Cardiac fibroblast (primary cell): ENCODE measurements at places on chromosomes 7 and 10.

DNA sequence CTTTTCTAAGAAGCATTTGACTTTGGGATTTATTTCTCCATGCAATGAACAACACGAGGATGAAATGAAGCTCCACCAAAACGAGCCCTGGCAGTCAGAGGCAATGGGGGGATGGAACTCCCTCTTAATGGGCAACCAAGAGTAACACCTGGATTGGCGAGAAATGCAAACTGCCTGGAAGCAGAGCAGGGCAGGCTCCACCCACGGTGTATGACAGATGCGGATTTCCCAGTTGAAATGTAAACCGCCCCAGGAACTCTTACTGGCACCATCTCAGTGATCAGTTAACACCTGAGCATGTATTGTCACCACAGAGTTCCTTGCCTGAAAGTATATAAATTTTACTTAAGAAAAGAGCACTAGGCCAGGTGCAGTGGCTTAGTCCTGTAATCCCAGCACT, 47.3 kb upstream of the AUTS2 start:
- DNase-seq, result no peak

DNA sequence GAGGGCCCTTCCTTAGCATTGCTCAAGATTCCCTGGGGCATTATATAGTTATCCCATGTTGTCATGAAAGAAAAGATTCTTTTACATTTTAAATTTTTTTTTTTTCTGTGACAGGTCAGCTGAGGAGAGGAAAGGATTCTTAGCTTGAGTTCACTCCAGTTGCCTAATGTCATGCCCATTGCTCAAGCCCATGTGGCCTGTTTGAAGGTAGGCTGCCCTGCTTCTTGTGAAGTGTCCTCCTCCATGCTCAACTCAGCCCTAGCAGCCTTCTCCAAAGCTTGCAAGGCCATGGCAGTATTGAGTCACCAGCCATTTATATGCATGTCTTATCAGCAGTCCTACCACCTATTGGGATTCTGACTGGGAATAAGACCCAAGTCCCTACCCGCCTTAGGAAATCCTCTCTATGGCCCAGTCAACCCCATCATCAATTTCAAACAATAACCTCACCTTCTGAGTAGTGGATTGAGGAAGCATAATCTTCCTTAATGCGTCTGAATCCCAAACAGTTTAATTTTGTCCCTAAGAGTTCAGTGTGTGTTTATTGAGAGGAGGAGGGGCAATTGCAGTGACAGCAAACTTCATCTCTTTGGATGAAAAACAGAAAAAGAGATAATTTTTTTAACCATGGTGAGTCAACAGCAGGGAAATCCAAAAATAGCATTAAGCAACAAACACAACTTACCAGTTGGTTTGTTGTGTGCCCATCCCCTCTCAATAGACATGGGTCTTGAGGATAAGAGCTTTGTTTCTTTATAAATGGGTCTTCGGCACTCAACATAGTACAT, 38.6 kb upstream of the WASL start:
- peak; percentile 37 for DNase-seq

DNA sequence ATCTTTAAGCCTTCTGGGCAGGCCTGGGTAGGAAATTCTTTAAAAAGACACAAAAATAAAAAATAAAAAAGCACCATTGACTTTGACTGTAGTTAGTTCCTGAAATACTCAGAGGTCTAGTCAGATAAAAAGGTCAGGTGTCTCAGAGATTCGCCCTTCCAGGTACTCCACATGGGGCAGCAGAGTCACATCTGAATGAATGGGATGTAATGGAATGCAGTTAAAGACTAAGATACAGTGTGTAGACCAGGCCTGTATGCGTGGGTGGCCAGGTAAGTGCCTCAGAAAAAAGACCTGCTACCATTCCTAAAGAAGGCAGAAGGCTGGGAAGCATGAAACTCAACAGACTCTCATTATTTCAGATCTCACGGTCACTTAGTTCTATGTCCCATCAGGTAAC, 68.6 kb upstream of the SEM1 start:
- no peak for DNase-seq

DNA sequence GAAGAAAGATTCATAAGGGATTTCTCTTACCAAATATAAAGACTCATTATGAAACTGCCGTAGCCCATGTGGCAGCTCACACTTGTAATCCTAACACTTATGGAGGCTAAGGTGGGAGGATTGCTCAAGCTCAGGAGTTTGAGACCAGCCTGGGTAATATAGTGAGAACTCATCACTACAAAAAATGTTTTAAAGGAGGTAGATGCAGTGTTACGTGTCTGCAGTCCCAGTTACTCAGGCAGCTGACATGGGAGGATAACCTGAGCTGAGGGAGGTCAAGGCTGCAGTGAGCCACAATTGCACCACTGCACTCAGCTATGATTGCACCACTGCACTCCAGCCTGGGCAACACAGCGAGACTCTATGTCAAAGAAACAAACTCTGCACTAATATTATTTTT, 18.1 kb upstream of the DNA2 start:
- DNase-seq, result no peak

GRCh38 chr7:143487566-143487965, 9.9 kb downstream of the TAS2R41 start:
- peak; percentile 30 for DNase-seq

DNA sequence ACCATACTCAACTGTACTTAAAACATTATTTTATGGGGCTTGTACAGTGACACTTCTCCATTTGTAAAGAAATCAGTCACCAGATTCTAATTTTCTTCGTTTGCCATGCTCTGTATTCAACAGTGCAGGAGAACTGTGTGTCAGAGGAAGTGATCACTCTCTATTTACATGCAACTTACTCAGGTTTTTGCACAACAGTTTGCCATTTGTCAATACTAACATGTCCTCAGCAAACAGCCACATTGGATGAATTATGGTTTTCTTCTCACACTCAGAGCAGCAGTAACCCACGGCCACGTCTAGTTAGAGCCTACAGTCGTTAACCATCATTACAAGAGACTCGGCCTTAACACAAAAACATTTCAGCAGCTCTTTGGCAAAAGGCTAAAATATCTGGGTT, 69.2 kb upstream of the SP4 start:
- DNase-seq, result no peak

- DNase-seq, result peak; percentile 64
Measured at GRCh38 chr7:14197280-14197679, 207.8 kb upstream of the ETV1 start.

- peak; percentile 69 for DNase-seq
Measured at GRCh38 chr10:89090756-89091445, 100.3 kb downstream of the FAS start.

DNA sequence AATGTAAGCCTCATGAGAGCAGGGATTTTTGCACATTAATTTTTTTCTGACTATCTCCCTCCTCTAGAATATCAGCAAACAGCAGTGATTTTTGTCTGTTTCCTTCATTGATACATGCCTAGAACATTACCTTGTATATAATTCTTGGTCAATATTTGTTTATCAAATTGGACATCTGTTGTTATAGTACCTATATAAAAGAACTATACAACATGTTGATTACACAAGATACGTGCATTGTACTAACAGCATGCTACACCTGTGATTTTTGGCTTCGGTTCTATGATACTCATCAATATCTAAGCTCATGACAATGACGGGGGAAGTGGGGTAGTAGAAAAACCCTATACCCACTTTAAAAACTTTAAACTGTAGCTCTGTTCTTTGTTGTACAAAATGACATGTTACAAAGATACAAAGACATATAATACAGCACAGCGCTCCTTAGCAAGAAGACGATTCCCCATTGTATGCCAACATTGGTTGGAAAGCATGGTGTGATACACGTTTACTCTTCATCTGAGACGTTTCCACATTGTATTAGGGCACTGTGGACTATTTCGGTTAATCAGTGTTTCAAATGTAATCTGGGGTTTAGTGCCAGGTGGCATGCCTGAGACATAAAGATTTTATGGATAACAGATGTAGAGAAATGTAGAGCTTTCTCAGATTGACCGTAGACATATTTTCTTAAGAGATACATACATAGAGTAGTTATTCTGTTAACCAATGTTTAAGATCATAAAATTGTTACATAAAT, 70.5 kb upstream of the FOXP2 start:
- DNase-seq, result no peak

DNA sequence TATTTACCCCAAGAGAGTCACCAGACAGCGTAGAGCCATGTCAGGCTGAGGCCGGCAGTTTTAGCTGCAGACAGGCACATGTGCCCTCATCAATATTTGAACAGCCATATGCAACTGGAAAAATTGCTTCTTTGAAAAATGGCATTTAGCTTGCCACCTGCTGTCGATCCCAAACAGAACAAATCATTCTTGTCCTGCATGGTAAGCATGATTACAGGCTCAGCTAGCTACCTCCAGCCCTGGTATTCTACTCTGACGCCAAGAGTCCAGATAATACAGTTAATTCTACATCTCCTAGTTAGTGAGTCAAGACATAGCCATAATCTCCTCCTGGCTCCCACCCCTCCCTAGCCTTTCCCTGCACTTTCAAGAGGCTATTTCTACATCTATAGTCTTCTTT, 7.7 kb downstream of the CREB3L2 start:
- DNase-seq, result peak; percentile 32

DNA sequence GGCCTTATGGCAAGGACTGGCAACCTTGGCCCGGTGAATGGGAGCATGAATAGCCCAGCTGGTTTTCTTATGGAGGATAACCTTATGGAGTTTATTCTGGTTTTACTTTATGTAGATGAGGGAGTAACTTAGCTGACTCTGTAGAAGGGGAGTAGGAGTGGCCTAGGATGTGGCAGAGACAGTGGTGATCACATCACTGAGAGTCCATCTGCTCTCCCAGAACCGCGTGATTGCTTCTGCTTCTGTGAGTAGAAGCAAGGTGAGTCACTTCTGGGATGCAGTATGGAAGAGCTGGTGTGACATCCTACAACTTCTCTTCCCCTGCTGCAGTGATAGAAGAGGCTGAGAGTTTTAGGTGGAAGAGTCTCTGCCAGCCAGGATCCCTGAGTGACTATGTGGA, 129.2 kb downstream of the RPS24 start:
- no peak for DNase-seq

DNA sequence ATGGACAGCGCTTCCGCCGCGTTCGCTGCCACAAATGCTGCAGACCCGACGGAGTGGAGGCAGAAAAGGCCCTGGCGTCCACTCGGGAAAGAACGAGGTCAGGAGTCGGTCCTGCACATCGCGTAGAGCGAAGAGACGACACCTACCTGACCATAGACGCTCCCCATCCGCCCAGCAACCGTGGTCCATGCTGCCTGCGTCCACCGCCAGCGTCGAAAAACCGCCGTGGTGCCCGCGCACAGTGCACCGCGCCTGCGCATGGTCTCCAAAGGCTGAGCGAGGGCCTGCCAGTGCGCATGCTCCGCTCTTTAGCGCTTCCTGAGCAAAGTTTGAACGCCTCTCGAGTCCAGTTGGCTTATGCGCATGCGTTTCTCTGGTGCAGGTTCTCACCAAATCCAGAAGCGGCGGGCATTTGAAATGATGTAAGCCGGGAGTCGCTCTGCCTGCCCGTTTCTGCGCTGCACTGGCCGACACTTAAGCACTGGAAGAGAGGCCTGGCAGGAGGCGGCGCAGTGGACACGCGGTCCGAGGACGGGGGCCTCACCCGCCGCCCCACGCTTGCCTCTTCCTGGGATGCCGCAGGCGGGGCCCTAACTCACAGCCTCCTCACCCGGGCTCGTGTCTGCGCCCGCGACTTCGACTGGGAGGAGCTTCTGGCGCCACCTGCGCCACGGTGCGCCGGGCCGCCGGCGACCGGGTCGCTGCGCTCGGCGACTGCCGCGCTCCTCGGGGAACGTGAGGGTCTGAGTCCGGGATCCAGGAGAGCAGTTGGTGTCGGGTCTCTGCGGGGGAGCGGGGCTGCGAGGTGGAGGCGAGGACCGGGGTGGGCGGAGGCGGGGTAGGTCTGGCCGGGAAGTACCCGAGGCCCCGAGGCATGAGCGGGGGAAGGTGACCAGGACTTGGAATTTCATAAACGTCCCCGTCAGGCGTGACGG, at the start of gene FAM24B:
Gene FAM24B, minus strand, starts transcription at position 243 of the 935 bp plus-strand sequence. CDS start 29,066 bp downstream, outside the sequence.
- DNase-seq, result peak; percentile 99

- no peak for DNase-seq
Measured at GRCh38 chr7:93838966-93839365, 51.6 kb downstream of the TFPI2 start.

GRCh38 chr7:1854866-1855724, 185.0 kb downstream of the ELFN1 start:
- DNase-seq, result no peak

DNA sequence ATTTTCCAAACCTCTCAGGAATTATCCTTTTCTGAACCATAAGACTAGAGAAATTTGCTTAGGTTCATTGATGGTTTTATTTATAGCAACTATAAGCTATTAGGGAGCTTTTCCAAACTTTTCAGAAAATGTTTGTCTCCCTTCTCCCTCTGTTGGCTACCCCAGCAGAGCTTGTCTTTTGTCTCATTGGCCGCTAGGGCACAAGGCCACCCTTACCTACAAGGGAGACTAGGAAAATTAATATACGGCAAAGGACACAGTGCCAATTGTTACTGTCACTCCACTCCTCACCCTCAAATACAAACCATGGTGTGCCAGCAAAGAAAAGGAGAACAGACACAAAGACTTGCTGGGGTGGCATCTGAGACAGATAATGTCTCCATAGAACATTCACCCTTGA, 471.4 kb downstream of the XPNPEP1 start:
- DNase-seq, result no peak

DNA sequence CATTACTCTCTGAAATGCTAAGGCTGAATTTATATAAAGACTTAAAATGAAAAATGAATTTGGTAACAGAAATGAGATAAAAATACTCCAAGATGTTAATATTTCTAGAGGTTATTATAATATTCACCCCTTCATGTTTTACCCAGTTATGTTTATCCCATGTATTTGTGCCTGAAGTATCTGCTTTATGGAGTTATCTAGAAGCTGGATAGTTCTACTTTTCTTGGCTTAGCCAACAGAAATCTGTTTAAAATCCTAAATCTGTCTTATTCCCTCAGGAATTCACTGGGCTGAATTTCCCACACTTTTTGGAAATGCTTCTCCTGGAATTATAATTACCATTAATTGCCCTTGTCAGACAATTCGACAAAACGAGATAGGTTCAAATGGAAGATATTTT, 201.6 kb downstream of the THSD7A start:
- no peak for DNase-seq

- DNase-seq, result peak; percentile 29
Measured at GRCh38 chr10:97450828-97451227, 4.9 kb downstream of the ZDHHC16 start.

DNA sequence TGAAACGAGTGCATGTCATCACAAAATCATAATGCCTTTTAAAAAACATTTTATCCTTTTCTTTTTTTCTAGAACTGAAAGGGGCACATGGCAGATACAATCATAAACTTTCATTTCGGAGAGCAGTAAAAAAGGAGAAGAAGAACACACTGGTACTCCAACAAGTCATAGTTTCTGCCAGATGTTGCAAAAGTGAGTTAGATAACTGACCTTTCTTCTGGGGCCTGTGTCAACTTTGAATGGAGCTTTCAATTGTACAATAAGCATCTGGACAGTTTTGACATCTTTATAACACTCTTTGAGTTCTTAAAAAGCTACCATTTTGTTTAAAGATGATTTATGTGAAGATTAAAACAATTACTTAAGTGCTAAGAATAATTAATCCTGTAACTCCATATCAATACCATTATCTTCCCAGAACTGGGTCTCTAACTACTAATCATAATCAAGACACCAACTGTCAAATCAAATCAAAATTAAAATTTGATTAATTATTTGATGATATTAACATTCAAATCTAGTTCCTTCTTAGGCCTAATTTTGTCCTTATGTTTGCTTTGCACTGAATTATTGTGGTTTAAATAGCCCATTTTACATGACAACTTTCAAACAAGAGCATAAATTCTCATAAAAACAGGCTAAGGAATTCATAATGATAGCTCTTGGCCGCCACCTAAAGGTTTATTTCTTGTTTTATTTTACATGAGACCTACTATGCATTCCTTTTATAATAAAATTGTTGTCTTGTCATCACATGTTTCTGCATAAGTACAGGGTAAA, 19.5 kb upstream of the ITGB8 start:
- peak; percentile 77 for DNase-seq

GRCh38 chr10:35318551-35318950, 17.8 kb upstream of the CCNY start:
- no peak for DNase-seq
